ENCODE measurements at places on chromosomes 2 and 18.

DNA sequence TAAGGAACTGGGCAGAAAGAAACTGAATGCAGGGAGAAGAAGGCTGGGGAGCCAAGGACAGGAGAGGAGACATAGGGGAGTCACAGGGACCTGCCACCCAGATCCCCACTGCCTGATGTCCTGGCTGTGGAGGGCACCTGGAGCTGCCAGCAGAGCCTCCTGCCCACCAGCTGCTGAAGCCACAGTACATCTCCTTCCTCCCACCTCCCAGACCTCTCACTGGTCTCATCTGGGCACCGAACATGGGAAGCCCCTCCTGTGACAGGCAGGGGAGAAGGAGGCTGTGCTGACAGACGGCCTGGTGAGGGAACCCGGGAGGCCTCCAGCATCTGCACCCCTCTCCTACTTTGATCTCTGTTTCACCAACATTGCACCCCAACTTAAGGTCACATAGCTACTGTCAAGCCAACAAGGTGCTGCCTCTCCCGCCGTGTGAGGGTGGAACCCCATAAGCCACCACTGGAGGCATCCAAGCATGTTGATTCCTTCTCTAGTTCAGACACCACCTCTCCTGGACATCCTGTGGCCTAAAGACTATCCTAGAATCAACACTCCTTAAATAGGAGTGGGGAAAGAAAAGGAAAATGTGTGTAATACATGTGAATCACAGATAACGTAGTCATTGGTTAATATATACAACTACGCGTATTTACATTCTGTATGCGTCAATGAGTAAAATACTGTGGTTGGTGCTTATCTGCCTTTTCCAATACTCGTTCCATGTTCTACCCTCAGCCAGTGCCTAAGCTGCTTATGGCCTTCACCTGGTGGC lies 3.5 kb upstream of the RNPEPL1 start:
- no peak for DNase-seq

DNA sequence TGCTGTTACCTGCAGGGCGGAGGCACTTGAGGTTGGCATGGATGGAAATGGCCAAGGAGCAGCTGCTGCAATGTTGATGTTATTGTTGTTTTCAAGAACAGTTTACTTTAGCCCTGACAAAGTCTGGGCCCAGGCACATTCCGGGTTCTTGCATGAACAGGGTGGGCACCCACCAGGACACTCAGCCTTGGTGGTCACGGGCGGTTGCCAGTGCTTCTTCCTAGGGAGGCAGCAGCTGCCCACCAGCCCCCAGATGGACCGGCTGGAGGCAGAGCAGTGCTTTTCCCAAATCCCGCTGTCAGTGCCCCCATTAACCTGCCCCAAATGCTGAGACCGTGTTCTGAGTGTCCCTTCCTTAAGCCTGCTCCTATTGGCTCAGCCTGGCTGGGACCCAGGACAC lies 38.5 kb upstream of the B3GNT7 start:
- no peak for DNase-seq

DNA sequence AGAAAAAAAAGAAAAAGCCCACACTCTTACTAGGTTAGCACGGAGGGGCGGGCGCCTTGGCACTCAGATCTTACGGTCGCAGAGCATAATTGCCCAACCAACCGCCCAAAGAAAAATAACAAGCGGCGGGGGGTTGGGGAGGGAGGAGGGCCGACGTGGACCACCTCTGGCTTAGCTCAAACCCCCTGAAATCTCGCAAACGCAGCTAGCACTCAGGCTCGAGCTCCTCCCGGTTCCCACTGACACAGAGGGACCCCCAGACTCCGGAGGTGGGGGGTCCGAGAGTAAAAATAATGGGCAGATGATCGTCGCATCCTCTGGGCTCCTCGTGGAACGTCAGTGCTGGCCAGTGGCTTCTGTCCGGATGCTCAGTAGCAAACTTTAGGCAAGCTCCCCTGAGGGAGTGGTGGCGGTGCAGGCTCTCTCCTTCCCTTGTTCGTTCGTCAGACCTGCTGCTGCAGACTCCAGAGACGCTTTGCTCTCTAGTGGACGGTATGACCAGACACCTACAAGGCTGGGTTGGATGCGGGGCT lies 12.0 kb downstream of the CATIP start:
- no peak for DNase-seq

- no peak for DNase-seq
Measured at GRCh38 chr18:7070466-7070865, 47.1 kb downstream of the LAMA1 start.

- no peak for DNase-seq
Measured at GRCh38 chr18:24322584-24323136, 75.0 kb downstream of the OSBPL1A start.

DNA sequence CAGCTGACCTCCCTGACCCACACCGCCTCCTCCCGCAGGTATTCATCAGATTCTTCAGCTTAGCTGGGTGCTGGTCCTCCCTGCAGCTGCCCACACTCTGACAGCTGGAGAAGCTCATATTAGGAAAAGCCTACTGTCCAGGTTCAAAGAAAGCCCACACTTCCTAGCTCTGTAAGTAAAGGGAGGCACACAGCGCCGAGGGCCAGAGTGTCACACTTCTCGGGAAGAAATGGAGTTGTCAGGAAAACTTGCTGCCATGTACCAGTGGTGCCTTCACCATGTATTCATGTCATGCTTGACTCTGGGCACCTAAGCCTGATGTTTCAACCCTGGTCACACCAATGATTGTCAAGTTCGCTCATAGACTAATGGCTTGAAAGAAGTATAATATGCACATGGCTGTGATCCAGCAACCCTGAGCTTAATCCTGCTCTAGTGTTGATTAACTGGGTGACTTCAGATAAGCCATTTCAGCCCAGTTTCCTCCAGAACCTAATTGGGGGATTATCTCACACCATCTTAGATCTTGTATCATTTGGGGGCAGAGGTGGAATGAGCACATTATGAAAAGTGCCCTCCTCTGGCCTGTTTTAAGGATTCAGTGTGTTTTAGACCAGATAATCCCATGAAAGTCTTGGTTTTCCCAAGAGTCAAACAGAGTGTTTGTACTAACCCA lies 180.3 kb upstream of the PARD3B start:
- DNase-seq = no peak

DNA sequence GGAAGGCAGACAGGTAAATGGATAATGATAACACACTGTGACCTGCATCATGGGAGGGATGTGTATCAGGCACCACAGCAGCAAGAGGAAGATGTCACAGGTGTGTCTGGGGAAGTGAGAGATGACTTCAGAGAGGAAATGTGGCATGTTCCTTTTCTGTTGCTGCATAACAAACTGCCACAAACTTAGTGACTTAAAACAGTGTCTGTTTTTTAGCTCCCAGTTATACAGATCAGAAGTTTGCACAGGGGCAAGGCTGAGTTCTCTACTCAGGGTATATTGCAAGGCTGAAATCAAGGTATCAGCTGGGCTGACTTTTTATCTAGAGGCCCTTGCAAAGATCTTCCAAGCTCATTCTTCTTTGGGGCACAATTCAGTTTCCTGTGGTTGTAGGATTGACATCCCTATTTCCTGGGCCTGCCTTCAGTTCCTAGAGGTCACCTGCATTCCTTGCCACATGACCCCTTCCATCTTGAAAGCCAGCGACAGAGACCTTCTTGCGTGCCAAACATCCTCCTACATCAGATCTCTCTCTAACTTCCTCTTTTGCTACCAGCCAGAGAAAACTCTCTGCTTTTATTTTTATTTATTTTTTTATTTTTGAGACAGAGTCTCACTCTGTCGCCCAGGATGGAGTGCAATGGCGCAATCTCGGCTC lies 2.1 kb upstream of the MAP3K2 start:
- no peak for DNase-seq

GRCh38 chr18:48061781-48062570 lies 131.5 kb upstream of the SMAD2 start:
- no peak for DNase-seq

DNA sequence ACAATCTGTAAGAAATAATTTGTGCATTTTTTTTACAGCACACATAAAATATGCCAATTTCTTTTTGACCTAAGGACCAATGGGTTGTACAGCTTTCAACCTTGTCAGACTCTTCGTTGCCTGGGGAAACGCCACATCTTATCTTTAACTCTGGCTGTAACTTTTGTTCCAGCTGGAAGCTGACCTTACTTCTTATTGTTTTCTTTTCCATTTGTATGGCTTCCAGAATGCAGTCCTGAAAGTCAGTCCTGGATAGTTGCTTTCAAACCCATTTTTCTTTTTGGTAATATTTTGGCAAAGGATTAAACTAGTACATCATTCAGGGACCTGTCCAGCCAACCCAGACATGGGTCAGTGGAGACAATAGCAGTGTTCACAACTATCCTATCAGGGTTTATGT lies 686.5 kb upstream of the CDH2 start:
- no peak for DNase-seq

- DNase-seq = no peak
Measured at GRCh38 chr2:116810071-116810470, 1004.4 kb upstream of the DDX18 start.

- no peak for DNase-seq
Measured at GRCh38 chr2:85584857-85585780, 888 bp downstream of the VAMP5 start.

- DNase-seq = no peak
Measured at GRCh38 chr2:237704501-237705434, 77.4 kb downstream of the LRRFIP1 start.

DNA sequence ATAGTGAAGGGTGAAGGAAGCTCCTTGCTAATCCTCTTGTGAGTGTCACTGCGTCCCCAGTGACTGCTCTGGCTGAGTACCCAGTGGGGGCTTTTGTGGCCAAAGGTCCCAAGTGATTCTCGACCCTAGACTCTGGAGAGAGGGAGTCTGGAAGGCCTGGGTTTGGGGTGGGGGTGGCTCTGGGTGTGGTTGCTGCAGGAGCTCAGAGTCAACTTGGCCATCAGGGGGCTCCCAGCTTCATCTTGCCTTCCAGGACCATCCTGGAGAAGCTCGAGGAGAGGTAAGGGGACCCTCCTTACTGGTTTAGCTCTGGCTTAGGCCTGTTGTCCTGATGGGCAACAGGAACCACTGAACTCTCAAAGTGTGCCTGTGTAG lies 592 bp downstream of the PSD4 start:
- DNase-seq = no peak

- no peak for DNase-seq
Measured at GRCh38 chr2:237276716-237277490, 137.1 kb downstream of the COL6A3 start.

GRCh38 chr18:26956863-26957262 lies 91.4 kb upstream of the AQP4 start:
- no peak for DNase-seq

DNA sequence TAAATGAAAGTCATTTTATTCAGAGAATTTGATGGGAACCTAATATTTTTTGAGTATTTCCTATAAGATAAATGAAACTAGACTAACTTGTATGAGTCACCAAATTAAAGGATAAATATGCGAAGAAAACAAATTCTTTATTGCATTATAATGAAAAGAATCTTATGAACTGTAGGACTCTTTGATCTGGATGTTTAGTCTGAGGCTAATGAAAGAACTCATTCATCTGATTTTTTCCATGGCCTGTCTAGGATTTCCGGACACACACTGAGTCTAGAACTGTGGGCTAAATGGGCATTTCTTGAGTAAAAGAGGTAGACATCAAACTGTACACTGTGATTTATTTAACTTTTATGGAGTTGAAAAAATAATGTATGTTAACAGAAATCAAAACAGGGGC lies 43.0 kb downstream of the ZNF519 start:
- no peak for DNase-seq

GRCh38 chr2:232781765-232782164 lies 5.4 kb upstream of the KCNJ13 start:
- DNase-seq = no peak

GRCh38 chr18:56574861-56575260 lies 63.5 kb downstream of the TXNL1 start:
- DNase-seq = no peak

DNA sequence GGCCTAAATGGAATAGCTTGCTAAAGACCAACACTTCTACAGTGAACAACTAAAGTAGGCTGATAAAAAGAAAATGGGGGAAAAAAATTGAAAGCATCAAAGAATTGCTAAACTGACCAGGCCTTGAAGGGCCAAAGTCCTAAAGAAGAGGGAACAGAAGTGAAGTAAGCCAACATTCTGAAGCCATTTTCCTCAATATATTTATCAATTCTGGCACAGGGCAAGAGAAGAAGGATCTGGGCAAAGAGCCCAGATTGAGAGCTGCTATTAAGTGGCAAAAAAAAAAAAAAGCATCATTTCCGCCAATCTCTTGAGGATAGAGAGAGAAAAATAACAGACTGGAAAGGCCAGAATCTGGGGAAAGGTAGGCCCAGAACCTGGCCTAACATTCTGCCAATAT lies 25.7 kb downstream of the FANCL start:
- DNase-seq = no peak

- no peak for DNase-seq
Measured at GRCh38 chr2:54879598-54880332, 156.3 kb downstream of the EML6 start.

DNA sequence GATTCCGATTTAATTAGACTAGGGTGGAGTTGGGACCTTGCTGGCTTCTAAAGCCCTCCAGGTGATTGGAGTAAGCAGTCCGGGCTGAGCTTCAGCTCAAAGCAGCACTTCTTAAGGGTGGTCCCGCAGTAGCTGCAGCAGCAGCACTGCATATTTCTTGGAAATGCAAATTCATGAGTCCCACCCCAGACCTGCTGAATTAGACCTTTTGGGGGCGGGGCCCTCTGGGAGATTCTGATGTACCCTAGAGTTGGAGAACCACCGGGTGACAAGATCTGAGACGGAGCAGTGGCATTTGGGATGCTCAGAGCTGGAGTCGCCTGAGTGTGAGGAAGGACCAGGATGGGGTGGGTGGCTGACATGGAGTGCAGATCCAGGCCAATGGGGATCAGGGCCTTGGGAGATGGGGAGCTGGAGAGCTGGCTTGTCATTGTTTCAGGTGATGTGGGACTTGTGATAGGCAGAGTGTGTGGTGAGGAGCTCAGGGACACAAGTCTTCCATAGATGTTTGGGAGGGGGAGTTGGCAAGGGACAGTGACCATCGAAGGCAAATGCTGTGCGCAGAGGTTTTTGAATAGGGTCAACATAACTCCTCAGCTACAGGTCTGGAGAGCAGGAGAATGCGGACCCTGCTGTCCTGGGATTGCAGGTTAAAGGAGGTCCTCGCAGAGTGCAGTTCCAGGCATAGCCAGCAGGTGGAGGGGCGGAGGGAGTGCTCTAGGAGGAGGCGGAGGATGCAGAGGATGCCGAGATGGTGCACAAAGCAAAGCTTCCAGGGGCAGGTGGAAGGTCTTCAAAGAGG lies 130.9 kb upstream of the RAB12 start:
- DNase-seq = no peak

DNA sequence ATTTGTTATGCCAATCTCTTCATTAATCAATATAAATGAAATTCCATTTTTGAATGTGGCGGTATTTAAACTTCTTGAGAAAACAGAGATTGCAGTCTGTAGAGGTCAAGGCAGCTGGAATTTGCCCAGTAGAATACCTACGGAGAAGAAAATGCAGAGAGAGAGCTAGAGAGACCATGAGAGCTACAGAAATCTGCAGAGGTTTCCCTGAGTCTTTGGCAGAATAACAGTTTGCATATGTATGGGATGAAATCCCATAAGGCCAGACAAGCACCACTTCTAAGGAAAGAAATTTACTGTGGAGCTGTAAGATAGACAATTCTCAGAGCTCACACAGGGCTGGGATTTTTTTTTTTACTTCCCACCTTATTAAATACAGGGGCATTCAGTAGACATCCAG lies 23.6 kb upstream of the TMEFF2 start:
- no peak for DNase-seq
